Right forelimb (tissue), 1 donor: ENCODE measurements at places on chromosomes 16 and 17.

- DNase-seq = no peak
Measured at GRCh38 chr16:1158456-1159324, 5.8 kb downstream of the CACNA1H start.

- DNase-seq = no peak
Measured at GRCh38 chr17:47808830-47809480, 12.6 kb downstream of the OSBPL7 start.

GRCh38 chr16:53090591-53091411 is 36.0 kb downstream of the CHD9 start:
- peak; percentile 99 for DNase-seq

- peak; percentile 60 for DNase-seq
Measured at GRCh38 chr16:24041834-24042631, 206.2 kb downstream of the PRKCB start.

GRCh38 chr16:12420661-12421209 is 383.0 kb downstream of the CPPED1 start:
- no peak for DNase-seq
